ENCODE measurements at places on chromosomes 1 and 21. TPM values are rescaled to one million over a fixed set of nuclear protein-coding genes. Genes with fewer than 3 reads are reported as not detected.
A peak's percentile ranks its signal among the peaks of the same experiment; 100 is the strongest.

DNA sequence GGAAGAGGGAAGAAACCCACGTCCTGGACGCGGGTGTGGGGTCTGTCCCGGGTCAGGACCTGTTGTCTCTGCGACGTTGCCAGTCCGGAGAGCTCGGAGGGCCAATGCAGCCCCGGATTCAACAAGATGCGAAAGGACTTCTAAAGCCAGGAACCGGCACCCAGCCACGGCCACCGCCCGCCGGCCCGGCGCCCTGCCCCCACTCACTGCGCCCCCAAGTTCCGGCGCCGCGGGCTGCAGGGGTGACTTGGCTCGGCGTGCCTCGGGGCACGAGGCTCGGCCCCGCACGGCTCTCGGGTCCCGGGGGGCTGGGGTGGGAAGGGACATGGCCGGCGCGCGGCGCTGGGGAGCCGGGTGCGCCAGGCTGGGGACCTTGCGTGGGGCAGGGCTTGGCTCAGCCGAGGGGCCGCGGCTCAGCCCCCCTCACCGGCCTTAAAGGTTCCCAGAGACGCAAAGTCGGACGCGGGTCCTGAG lies 51.8 kb upstream of the H6PD start:
- peak; percentile 1 for ATAC-seq

GRCh38 chr21:33030633-33031032 lies 4.9 kb downstream of the OLIG2 start:
- ATAC-seq, result no peak

- no peak for ATAC-seq
These were observed 133.1 kb downstream of the VAV3 start for GRCh38 chr1:107831921-107832320.

- peak; percentile 23 for ATAC-seq
These were observed 53.5 kb upstream of the TIAM1 start for GRCh38 chr21:31397515-31397926.

DNA sequence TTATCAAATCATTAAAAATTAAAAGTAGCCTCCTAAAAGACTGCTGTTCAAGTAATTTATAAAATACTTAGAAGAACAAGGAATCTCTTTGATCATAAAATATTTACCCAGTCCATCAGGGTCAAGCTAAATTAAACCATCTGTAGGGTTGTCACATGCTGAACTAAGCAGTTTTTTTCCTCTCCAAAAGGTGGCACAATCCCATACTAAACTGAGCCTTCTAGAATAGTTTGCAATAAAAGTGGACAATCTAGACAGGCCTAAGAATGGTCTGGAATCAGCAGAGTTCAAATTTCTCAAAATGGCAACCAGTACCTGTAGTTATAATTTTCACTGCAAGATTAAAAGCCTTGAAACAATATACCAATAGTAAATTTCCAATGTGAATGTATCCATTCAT lies 194.8 kb downstream of the EIF4G3 start:
- no peak for ATAC-seq

DNA sequence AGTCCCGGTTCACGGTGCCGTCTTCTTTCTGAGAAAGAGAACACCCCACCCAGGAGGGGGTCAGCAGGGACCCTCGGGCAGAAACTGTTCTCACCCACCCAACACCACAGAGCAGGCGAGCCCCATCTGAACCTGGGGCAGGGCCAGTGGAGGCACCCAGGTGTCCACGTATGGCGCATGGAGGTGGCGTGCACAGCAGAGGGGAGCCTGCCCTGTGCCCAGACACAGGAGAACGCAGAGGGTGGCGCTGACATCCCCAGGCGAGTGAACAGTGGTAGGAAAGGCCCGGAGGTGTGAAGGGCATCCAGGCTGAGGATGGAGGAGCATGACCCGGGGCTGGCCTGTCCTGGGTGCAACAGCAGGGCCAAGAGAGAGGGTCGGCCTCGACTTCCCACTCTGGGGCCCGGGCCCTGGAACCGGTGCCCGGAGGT lies 91.1 kb downstream of the STUM start:
- no peak for ATAC-seq

C1orf94 gene
- total RNA-seq, result 0.24 TPM

- ATAC-seq, result no peak
These were observed 69.4 kb downstream of the GPATCH2 start for GRCh38 chr1:217561446-217561845.

FCRL1 gene
- total RNA-seq, result not detected

DNA sequence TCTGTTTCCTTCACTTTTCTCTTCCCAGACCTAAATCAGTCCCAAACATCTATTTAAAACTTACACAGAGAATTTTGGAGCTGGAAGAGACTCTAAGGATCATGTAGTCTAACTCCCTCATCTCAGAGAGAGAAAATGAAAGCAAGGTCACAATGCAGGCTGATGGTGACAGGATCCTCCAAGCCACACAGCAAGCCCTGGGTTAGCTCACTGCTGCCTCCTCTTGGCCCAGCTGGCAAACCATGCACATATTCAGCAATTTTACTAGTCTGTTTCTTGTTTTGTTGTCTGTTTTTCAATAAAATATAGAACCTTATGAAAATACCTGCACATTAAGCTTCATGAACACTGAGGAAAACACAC lies 27.7 kb upstream of the LY9 start:
- peak; percentile 74 for ATAC-seq

TTLL7 gene
- total RNA-seq, result 26.5 TPM

C8B gene
- total RNA-seq, result not detected

WNT9A gene
- total RNA-seq, result 0.93 TPM

- no peak for ATAC-seq
These were observed 93.1 kb downstream of the RGL1 start for GRCh38 chr1:183898001-183898396.

RNU1-1 gene
- total RNA-seq, result 11,983 TPM

CFHR5 gene
- not detected for total RNA-seq

DNA sequence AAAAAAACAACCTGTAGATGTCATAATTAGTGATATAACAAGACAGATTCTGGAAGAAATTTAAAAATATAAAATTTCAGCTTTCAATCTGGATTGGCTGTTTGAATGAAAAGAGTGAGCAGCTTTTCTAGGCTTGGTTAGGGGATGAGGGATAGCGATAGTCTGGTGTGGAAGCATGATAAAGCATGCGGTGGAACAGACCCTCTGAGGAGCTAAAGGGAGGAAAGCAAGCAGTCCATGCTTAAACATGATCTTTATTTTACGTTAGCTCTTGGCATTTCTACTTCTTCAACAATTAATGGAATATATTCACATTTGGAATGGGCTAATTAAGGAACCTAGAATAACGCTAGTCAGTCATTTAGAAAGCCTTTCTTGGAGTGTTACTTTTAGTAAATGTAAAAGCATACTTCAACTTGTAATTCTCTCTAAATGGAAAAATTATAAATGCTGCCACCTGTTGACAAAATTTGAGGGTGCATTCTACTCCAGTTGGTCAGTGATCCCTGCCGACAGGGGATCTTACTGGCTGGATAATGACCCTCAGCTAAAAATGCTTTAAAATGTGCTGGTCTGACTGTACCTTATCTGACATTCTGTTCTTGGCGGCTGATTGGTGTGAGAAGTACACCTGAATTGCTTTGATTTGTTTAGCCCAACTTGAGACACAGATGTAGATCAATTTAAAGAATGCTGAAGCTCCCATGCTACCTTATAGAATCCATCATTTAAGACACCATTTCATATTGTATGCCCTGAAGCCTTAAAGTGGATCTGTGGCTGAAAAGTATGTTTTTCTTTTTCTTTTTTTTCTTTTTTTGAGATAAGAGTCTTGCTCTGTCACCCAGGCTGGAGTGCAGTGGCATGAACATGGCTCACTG lies 61.2 kb downstream of the AK4 start:
- ATAC-seq, result no peak

DNA sequence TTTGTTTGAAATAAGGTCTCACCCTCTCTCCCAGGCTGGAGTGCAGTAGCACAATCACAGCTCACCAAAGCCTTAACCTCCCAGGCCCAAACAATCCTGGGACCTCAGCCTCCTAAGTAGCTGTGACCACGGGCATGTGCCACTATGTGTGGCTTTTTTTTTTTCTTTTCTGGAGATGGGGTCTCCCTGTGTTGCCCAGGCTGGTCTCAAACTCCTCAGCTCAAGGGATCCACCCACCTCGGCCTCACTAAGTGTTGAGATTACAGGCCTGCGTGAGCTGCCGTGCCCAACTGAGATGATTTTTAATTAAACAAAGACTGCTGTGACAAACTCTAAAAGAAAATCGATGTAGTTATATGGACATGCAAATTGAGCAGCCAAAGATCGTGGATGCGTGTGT lies 768.4 kb upstream of the ADGRL2 start:
- ATAC-seq, result no peak

Data from motor neuron (in vitro differentiated cells).